Right renal cortex interstitium (tissue), 3 donors: ENCODE measurements at places on chromosomes 16 and 17.

GRCh38 chr17:7078711-7079110, 1.3 kb downstream of the CLEC10A start:
- DNase-seq: no peak

DNA sequence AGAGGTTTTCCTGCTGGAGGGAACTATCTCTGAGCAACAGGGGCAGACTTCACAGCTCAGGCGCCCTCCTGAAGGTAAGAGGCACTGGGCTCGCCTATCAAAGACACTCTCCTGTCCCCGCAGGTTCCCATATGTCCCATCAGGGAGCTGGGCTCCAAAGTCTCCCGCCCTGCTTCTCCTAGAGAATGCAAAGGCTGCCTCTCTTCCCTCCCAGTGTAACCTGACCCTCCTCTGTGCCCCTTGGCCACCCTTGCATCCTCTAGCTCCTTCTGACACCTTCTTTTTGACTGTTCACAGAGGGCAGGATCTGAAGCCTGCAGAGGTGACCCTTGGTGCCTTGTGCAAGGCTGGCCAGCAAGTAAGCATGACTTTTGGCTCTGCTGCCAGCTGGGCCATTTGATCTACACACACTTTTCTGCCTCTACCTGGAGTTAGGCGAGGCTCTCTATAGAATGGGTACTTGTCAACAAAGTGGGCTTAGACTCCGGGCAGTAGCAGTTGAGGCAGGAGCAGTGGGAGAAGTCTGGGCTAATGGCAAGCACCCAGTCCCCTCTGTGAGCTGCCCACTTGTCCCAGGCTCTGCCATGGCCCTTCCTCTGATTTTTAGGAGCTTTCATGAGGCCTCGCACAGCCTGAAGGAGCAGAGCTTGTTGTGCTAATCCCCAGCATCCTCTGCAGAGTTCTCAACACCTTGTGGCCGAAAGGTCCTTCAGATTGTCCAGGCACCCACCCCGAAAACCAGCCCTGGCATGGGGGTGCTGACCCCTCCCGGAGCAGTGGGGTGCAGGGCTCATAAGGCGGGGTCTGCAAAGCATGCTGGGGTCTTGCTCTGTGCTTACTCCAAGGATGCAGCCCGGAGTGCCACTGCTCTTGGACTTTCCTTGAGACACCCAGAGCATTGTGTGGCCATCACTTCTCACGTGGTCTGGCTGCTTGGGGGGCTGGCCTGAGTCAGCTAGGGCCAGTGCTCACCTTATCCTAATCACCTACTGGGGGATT, 122.9 kb downstream of the METRNL start:
- no peak for DNase-seq

DNA sequence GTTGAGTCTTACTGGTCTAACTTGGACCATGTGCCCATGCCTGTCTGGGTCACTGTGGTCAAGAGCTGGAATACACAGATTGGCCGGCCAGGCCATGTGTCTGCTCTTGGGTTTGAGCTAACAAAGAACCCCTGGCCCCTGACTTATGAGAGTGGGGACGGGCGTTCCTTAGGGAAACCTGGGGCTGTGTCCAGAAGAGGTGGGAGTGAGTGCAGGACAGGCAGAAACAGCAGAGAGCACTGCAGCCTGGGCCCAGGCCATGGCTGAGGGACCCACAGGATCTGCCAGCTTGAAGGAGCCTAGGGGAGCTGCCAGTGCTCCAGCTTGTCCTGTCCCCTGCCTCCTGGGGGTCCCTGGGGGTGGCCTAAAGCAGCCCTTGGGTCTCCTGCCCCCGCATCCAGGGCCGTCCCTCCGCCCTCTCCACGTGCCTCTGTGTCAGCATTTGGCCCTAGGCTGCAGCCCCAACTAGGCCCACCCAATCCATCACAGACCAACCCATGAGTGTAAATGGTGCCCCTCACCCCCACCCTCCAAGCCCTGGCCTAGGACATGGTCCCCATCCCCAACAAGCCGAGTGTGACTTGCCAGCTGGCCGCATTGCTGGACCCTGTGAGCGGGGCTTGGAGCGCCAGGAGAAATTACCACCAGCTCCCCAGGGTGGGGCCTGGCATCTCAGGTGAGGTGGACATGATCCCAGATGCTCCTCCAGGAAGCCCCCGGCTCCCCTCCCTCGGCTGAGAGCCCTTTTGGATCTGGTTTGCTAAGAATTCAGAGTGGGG, 12.5 kb upstream of the DRC7 start:
- no peak for DNase-seq

GRCh38 chr17:47704116-47704515, 10.2 kb downstream of the TBKBP1 start:
- DNase-seq: no peak

- DNase-seq: no peak
Measured at GRCh38 chr17:15194859-15195277, 70.3 kb downstream of the PMP22 start.

GRCh38 chr16:72673118-72673517, 374.8 kb downstream of the ZFHX3 start:
- no peak for DNase-seq

DNA sequence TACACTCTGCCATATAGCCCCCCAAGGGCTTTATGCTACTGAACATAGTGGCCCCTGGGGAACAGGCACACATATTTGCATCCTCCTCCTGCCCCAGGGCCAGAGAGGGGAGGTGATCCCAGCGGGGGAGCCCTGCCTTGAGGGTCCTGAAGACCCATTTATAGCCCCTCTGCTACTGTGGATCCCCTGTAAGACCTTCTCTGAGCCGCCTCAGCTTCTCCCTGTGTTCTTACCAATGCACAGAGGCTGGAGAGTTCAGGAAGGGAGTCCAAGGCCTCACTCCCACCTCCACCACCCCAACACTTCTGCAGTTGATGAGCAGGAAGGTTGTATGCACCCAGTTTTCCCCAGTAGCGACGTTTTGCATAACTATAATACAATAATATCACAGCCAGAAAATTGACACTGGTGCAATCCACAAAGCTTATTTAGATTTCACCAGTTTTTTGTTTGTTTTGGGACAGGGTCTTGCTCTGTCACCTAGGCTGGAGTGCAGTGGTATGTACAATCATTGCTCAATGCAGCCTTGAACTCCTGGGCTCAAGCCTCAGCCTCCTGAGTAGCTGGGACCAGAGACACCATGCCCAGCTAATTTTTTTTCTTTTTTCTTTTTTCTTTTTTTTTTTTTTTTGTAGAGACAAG, 1.3 kb upstream of the FAM83G start:
- DNase-seq: no peak

- DNase-seq: no peak
Measured at GRCh38 chr16:35752773-35753558, 2293.6 kb downstream of the TP53TG3F start.

GRCh38 chr16:5444189-5444588, 346.6 kb upstream of the EEF2KMT start:
- DNase-seq: no peak

GRCh38 chr17:77354670-77355455, 214.1 kb downstream of the SEC14L1 start:
- DNase-seq: no peak

DNA sequence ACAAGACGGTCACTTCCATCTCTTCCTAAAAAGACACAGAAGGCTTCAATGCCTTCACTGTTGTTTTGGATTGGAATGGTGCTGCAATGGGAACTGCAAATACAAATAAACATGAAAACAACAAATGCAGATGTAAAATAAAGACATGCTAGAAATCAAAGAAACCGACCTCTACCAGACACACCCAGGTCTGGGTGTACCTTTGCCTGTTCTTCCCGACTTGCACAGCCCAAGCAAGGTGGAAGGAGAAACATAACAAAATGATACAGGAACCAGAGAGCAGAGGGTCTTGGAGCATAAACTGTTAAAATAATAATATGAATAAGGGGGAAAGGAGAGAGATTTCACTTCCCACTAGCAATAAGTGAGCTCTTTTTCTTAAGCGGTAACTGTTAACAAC, 17.3 kb downstream of the RFFL start:
- no peak for DNase-seq

DNA sequence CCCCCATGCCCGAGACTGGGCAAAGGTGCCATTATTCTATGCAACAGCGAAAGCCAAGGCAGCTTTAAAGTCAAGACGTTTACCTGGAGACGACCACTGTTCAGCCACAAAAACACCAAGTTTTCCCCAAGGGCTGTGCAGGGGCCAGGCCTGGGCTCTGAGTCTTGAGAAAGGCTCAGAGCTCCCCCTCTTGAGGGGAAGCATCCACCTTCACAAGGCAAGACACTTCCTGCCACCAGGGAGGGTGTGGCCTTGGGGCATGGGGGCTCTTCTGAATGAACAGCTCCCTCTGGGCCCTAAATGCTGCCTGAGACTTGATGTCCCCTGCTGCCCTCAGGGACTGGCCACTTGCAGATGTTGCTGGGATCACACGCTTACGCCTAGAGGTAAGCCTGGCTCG, 26.5 kb downstream of the PDIA2 start:
- no peak for DNase-seq

DNA sequence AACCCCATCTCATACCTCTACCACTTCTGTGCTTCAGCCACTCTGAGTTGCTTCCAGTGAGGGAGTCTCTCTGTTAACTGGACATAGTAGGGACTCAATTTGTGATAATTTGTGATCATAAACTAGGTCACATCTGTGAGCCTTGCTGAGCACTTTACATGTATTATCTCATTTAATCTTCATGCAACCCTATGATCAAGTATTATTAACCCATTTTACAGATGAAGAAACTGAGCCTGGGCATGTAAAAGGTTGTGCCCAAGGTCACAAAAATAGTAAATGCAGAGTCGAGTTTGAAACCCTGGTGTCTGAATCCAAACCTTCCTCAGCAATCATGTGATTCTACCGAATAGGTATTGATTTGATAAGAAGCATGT, 18.6 kb downstream of the PDP2 start:
- DNase-seq: no peak

DNA sequence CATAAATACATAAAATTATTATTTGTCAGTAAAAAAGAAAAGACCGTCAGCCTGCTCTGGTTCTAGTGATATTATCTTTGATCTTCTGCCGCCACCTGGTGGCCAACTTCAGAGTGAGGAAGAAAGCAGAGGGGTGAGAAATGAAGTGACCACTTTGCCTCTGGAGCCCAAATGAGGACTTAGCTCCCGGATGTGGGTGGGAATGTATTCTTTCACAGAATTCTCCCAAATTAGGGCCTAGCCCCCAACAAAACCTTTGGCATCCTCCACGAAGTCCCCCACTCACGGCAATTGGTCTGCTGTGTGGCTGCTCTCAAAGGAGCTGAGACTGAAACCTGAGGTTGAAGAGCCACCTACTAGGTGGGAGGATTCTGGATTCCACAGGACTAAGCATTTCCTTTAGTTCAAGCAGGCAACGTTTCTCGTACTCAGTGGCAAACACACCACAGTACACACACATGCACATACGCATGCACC, 4.9 kb upstream of the ZNF267 start:
- peak; percentile 48 for DNase-seq

DNA sequence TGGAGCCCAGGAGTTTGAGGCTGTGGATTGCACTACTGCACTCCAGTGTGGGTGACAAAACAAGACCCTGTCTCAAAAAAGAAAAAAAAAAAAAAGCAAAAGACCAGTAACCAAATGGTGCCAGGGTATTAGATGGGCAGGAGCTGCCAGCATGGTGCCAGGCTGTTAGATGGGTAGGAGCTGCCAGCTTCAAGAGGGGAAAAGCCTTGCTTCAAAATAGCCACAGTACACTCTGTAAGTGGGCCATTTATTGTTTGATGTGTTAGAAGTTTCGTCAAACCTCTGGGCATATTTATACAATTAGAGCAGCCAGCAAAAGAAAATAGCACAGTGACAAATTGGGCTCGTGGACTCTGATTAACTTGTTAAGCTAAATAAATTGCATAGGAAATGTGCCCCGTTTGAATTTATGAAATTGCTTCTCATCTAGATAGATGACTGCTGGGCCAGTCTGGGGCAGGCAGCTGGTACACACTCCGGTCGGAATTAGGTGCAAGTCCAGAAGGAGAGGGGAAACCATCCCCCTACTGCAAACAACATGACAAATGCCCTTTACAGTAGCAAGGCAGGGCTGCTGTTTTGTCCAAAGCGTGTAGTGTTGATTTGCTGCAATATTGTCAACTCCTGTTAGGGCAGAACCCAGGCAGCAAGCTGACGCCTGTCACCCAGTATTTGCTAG, 126.3 kb upstream of the IRX3 start:
- DNase-seq: no peak

DNA sequence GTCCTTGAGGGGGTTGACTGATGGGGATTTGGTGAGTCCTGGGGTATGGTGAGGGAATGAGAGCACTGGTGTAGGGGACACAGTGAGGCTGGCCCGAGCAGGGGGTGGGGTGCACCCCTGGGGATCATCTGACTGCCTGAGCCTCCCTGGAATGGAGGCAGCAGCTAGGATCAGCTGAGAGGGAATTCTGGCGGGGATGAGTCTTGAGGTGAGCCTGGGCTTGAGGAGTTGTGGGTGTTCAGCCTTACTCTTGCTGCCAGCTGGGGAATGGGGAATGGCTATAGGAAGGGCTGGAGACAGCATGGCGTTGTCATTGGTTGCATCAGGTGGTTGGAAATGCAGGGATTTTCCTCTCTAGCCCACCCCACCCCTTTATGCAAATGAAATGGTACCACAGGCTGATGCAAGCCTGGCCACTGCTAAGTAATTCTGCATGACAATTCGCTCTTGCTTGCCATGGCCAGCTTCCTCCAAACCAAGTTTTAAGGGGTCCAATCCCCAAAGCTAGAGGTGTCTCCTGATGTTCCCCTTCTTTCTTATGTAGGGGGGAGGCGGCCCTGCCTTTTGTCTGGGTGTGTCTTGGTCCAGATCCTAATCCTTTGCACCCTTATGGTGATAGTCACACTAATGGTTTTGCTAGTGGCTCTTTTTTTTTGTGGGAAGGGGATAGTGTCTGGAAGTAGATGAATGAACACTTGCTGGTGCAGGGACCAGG, 7.5 kb downstream of the NFE2L1 start:
- DNase-seq: no peak

DNA sequence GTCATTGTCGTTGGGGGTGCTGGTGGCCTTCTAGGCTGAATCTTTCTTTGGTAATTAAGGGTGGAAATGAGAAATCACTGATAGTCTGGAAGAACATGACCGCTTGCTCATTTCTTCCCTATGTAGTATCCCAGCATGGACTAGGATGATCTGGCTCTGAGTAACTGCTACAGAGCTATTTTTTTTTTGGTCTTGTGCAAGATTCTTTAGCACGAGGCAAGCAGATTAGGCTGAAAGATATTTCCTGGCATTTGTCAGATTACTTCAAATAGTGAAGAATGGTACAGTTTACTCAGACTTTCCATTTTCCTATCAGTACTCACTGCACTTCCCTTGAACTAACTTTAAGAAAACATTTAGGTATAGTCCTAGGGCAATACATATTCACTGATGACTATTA, 89.0 kb downstream of the SYCE1L start:
- DNase-seq: no peak

DNA sequence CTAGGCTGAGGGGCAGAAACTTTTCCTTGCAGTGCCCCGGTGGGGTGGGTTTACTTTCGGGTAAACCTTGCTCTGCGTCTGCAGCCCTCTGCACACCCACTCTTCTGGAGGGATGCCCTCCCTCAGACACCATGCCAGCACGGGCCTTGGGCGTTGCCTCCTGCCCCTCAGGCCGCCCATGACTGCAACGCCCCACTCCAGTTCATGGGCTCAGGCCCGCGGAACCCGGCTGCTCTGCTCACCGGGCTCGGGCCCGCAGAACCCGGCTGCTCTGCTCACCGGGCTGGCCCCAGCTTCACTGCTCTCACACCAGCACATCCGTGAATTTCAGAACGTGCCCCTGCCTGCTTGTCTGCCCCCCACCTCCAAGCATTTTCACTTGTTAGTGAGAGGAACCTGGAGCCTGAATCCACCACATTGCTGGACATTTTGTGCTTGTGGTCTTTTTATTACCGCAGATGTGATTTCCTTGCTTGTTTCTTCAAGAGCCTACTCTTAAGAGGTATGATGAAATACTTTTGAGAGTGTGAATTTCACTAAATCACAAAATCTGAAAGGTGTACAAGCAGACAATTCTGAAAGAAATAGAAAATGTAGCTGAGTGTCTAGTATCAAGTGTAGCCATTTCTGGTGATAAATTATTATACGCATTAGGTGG, 130.9 kb downstream of the RPTOR start:
- DNase-seq: no peak
